ENCODE measurements at places on chromosomes 1 and 21.

GRCh38 chr1:39490596-39491145, 765 bp upstream of the BMP8A start:
- peak; percentile 38 for DNase-seq

DNA sequence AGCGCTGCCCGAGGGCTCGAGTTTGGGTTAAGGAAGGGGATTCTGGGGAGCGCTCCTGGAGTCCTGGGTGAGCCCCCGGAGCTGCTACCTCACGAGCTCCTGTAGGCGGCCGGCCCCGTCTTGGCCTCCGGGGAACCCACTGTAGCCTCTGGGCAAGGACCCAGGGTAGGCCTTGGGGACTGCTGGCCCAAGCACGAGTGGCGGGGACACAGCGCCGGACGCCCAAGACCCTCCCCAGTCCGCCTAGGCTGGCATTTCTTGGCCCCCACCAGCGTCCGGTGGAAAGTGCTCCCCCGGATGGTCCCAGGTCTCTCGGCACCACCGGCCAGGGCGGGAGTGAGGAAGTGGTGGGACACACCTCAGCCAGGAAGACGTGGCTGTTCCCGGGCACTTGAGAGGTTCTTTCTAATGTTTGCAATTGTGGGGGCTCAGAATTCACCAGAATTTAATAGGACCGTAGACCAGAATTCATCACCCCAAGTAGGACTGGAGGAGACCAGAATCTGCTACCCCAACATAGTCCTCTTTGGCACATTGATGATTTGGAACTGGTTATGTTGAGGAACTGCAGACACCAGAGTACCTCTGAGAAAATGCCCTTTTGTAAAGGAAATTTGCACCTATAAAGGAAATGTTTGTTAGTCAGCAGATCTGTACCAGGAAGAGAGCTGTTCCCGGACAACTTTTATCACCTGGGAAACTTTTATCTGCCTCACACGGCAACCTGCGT, 622 bp upstream of the TMPRSS2 start:
- DNase-seq, result no peak

- no peak for DNase-seq
These were observed 177.4 kb downstream of the LBR start for GRCh38 chr1:225250432-225250831.

- DNase-seq, result no peak
These were observed 4.2 kb downstream of the MAN1C1 start for GRCh38 chr1:25620701-25621350.

DNA sequence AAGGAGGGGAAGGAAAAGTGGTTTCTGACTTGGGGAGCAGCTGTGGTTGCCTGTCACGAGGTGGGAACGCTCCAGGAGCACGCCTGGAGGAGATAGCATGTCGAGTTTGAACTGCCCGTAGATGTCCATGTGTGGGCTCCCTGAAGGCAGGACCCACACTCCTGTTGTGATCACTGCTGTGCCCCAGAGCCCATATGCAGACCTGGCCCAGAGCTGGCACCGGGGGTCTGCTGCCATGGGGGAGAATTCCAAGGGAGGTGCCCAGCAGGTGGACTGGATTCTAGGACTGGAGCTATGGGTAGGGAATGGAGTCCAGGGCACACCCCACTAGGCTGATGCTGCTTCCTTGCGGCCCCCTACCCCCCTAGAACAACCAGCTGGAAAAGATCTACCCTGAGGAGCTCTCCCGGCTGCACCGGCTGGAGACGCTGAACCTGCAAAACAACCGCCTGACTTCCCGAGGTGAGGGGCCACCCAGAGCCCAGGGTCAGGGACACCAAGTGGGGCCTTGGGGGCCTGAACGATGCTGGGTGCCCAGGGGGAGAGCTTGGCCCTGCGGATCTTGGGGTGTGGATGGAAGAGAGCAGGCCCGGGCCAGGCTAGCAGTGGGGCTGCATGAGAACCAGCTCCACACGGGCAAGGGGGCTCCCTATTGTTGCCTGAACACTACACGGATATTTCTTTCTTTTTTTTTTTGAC, 9.3 kb downstream of the PODN start:
- DNase-seq, result no peak

- DNase-seq, result no peak
These were observed at the start of gene S100A16 for GRCh38 chr1:153612755-153613331. TSS of gene S100A16 (minus strand) at chr1:153613137. CDS start at chr1:153608151, 4,986 bp downstream.

DNA sequence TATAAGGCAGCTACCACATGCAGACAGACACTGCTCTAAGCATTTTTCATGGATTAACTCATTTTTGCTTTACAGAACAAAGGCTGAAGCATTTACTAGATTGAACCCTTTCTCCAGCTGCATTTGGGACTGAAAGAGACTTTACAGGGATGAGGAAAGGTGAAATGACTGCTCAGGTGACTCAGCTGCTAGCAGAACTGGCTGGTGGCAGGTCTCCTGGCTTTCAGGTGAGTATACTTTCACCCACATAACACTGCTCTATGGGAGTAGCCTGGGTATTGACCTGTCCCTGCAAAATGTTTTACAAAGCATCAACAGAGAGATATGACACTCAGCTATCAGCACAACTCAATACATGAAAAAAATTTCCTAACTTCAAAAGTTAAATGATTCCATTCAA, 2.6 kb upstream of the CCDC185 start:
- no peak for DNase-seq

DNA sequence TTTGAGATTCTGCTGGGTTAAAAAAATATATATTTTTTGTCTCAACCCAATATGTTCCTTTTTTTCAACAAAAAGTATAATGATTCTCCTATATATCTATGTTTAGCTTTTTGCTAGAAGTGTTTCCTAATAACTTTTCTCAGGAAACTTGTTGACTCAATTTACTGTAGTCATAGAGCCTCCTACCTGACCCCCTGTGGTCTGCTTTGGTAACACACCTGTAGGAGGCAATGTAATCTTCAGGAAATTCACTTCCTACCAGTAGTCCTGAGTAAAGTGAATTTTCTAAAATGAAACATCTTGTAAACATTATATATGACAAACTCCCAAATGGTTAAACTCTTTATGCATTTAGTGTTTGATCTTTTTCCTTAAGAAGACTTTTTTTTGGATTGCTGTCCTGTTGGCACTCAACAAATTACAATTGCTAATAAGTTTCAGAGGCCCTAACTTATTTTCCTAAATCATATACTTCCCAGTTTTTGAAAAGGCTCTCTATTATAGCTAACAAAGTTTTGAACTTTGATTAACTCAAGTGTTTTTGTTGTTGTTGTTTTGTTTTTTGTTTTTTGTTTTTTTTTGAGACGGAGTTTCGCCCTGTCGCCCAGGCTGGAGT, 118.3 kb downstream of the OLFML2B start:
- DNase-seq, result peak; percentile 10

GRCh38 chr1:212004895-212005608, 30.3 kb downstream of the INTS7 start:
- DNase-seq, result no peak

DNA sequence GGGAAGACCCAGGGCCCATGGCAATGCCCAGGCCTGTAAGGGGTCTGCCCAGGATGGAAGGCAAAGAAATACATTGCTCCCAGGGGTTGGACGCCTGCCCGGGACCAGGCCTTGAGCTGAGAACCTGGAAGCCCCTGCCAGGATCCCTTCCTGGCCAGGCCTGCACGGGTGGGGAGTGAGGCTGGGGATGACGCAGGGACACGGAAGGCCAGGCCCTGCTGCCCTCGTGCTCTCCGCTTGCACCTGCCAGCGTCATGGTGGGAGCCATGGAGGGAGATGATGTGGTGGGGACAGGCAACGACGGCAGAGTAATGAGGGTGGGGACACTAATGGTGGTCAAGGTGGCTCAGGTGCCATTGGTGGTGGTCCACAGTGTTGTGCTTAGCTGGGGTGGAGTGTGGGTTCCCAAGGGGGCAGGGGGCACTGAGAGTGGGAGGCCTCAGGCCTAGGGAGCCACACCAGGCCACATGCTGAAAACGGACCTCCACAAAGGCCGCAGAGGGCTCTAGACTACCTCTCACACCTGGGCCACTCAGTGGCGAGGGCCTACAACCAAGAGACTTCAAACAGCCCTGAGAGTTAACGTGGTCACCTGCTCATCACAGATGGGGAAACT, 4.3 kb downstream of the HES3 start:
- DNase-seq, result no peak

DNA sequence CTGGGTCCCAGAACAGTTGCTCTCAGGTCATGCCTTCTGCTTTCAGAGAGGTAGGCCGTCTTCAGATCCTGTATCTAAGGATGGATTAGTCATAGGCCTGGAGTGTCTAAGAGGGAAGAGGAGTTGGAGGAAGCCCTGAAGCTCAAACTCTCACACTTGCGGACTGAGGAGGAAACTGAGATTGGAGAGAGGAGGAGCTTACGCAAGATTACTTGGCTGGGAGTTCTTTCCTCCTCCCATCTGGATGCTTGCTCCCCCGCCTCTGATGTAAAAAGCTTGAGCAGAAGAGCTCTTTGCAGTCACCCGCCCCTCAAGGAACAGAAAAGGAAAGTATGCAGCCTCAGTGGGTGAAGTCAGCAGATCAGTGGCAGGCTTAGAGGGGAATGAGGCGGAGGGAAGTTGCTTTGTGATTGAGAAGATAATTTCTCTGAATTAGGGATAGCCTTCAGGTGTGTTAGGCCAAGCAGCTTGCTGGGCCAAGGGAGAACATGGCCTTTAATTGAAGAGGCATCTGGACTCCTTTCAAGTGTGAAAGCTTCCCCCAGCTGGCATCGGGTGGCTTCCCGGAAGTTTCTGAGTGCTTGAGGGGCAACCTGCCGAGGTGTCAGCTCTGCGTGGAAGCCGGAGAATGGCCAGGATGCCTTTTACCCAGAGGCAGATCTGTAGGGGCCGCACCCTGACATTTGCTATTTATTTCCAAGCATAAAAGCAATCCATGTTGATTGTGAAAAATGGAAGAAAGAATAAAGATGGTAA, 6.6 kb downstream of the ADORA1 start:
- no peak for DNase-seq

GRCh38 chr1:869499-870244, 54.1 kb upstream of the SAMD11 start:
- DNase-seq, result peak; percentile 89

DNA sequence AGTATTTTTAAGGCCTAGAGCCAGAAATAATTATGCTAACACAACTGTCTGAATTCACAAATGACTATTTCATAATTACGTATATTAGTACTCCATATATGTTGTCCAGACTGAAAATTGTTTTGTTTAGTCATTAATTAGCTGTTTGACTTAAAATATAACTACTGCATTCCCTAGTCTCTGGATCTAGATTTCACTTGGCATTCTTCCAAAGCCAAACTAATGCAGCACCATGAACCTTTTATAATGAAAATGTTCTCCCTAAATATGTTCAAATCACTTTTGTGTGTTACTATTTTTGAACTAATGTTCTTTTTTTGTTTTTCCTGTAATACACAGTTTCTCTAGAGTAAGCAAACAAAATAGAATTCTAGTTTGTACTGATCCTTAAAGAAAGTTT, 46.1 kb downstream of the CAMTA1 start:
- no peak for DNase-seq

- DNase-seq, result no peak
These were observed 272.9 kb downstream of the TGFB2 start for GRCh38 chr1:218617986-218618385.

- DNase-seq, result no peak
These were observed 206.5 kb downstream of the TNR start for GRCh38 chr1:175536921-175537320.

- no peak for DNase-seq
These were observed 24.3 kb downstream of the F13B start for GRCh38 chr1:197042676-197043341.

- DNase-seq, result no peak
These were observed 6.7 kb upstream of the MAN1C1 start for GRCh38 chr1:25609921-25610320.

DNA sequence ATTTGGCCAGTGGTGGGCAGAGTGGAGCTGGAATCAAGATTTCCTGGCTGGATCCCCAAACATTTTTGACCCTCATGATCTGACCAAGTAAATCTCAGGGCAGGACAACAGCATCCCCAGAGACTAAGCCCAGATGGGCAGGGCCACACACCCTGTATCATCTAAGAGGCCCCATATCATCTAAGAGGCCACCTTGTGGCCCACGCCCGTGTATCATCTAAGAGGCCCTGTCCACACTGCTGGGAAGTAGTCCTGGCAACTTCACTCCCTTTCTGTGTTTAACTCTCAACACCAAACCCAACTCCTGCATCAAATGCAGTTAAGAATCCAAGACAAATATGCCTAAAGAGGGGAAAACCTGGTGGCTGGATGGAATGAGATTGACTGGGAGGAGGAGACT, 81.6 kb upstream of the SSX2IP start:
- no peak for DNase-seq

GRCh38 chr1:62144238-62144831, 50.3 kb upstream of the L1TD1 start:
- DNase-seq, result peak; percentile 26

DNA sequence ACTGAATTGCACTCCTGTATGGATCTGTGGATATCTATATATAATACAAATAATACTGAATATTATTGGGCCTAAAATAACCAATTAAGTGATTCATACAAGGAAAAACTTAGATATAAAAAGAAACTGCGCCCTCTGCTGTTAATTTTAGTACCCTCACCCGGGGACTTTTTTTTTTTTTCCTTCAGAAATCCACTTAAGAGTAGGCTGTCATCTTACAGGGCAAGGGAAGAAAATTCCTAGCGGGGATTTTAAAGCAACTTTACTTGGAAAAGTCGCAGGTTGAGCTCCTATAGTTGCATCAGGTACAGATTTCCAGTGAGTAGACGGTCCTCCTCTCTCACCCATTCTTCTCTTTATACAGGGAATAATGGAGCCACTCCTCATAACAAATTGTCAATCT, 1.3 kb downstream of the NTNG1 start:
- DNase-seq, result no peak

- DNase-seq, result peak; percentile 41
These were observed 3.3 kb downstream of the IFNGR2 start for GRCh38 chr21:33406493-33406892.

GRCh38 chr21:32307706-32308105, 9.1 kb downstream of the MRAP start:
- no peak for DNase-seq

DNA sequence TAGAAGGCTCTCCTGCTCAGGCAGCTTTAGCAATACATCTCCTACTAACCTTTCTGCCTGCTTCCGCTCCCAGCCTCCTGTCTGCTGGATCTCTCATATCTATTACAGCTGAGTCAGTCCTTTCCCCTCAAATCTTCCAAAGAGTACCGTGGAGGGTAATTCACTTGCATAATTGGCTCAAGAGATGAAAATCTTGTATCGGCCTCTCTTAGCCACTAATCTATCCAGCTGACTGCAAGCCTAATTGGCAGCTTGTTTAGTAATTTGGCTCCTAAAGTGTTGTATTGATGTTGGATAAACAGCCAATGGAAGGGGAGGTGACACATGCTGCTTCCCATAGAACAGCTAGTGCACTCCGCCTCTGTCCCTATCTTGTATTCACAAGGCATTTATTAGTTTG, 195.7 kb downstream of the GPATCH2 start:
- DNase-seq, result no peak
